ENCODE measurements at places on chromosomes 1 and 21. TPM values are rescaled to one million over a fixed set of nuclear protein-coding genes. Genes with fewer than 3 reads are reported as not detected.

Gene LYPD8
- not detected for polyA plus RNA-seq

Gene SLC6A9
- polyA plus RNA-seq: 0.65 TPM

DNA sequence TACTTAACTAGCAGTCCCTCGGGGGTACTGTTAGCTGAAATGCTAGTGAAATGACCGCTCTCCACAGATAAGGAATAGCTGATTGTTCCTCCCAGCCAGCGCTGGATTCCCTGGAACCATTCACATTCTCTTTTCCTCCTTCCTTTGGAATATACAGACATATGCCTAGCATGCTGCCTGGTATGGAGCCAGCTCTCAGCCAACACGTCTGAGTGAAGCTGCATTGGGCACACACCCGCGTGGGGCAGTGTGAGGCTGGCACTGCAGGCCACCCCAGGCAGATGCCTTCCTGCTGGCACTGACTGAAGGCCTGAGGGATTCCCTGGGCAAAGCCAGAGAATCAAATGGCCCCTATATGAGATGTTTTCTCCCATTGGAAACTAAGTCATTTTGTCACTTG is 66.7 kb downstream of the TLR5 start:
- no peak overlapping the region for H3K4me3 ChIP-seq
- H3K4me1 ChIP-seq: no peaks in the 10 kb centered on the region
- H3K27me3 ChIP-seq: peaks cover 11% of the 10 kb centered on the region
- H3K27ac ChIP-seq: no peak overlapping the region
- H3K36me3 ChIP-seq: no peaks in the 10 kb centered on the region

- no peaks in the 10 kb centered on the region for H3K4me1 ChIP-seq
- DNase-seq: no peak
- H3K36me3 ChIP-seq: no peaks in the 10 kb centered on the region
- no peak overlapping the region for H3K4me3 ChIP-seq
- no peaks in the 10 kb centered on the region for H3K27me3 ChIP-seq
- no peak overlapping the region for H3K27ac ChIP-seq
Measured at GRCh38 chr1:76835203-76835602, 32.1 kb upstream of the ST6GALNAC5 start.

Gene GLMP
- polyA plus RNA-seq: 10.2 TPM

Gene RCOR3
- 42.7 TPM for polyA plus RNA-seq

DNA sequence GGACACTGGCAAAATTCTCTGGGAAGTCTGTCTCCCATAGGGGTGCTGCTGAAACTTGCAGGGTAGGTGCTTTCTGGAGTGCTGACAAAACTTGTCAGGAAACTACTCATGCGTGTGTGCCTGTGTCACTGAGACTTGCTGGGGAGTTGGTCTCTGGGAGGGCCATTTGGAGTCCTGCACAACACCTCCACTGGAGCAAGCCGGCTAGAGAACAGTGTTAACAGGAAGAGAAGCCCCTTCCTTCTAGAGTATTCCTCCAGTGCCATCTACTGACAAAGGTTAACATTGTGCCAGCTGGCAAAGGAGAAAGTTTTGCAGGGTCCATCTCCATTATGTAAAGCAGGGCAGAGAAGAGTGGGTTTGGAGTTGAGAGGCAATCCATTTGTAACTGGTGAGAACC is 30.0 kb downstream of the ZMYM4 start:
- no peak overlapping the region for H3K27ac ChIP-seq
- peaks cover 4% of the 10 kb centered on the region for H3K4me1 ChIP-seq
- H3K4me3 ChIP-seq: no peak overlapping the region
- H3K27me3 ChIP-seq: no peaks in the 10 kb centered on the region

- no peaks in the 10 kb centered on the region for H3K27me3 ChIP-seq
- no peaks in the 10 kb centered on the region for H3K4me1 ChIP-seq
- H3K27ac ChIP-seq: no peak overlapping the region
- no peak overlapping the region for H3K4me3 ChIP-seq
- no peak for DNase-seq
Measured at GRCh38 chr1:153428791-153429190, 12.5 kb downstream of the S100A7A start.

Gene SLC25A34
- 4.6 TPM for polyA plus RNA-seq

DNA sequence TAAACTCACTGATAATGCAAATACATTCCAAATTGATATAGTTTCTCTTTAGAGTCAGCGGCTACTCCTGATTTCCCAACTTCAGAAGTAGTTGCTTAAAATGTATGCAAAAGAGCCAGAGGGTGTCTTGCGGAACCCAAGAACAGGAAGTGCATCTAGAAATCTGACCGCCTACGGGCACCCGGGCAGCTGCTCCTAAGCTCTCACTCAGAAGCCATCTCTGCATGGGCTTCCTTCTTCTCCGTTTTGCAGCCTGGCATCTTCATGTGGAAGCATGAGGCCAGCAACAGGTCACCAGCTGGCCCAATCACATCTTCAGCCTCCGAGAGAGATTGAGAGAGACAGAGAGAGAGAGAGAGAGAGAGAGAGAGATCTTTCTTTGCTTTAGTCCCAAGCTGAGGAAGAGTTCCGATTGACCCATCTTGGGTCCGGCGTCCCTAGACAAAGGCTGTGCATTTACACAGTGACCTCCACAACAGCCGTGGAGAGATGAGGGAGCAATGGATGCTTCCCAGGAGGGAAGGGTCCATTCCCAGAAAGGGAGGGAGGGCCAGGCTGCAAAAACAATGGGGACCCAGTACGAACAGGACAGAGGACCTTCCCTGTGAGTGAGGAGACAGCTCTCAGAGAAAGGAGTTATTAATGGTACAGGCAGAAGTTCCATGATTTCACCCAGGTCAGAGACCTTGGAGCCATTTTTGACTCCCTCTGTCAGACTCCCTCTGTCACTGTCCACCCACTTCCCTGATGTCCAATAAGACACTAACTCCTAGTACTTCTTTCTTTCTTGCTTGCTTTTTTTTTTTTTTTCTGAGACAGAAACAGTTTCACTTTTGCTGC is 28.2 kb upstream of the SLC30A1 start:
- peak overlapping the region; percentile 82 for H3K4me3 ChIP-seq
- no peaks in the 10 kb centered on the region for H3K36me3 ChIP-seq
- DNase-seq: peak; percentile 75
- H3K4me1 ChIP-seq: peaks cover 18% of the 10 kb centered on the region
- H3K27ac ChIP-seq: peak overlapping the region; percentile 36

Gene OR2G6
- polyA plus RNA-seq: 0.03 TPM

Gene PEAR1
- 0.03 TPM for polyA plus RNA-seq

GRCh38 chr1:70907563-70908310 is 139.9 kb downstream of the PTGER3 start:
- no peak for DNase-seq
- no peaks in the 10 kb centered on the region for H3K36me3 ChIP-seq
- no peaks in the 10 kb centered on the region for H3K27me3 ChIP-seq
- H3K4me3 ChIP-seq: no peak overlapping the region
- H3K27ac ChIP-seq: no peak overlapping the region

Gene AGT
- polyA plus RNA-seq: not detected

Gene TEX38
- not detected for polyA plus RNA-seq

- no peak for DNase-seq
- H3K4me1 ChIP-seq: peaks cover 6% of the 10 kb centered on the region
- H3K27ac ChIP-seq: peak overlapping the region; percentile 20
- no peak overlapping the region for H3K4me3 ChIP-seq
- H3K36me3 ChIP-seq: peaks cover 45% of the 10 kb centered on the region
Measured at GRCh38 chr1:205715628-205716027, 34.4 kb downstream of the NUCKS1 start.

Gene PAPPA2
- 0.01 TPM for polyA plus RNA-seq

GRCh38 chr1:28592321-28593071 is 431 bp downstream of the RAB42 start:
- peak overlapping the region; percentile 63 for H3K4me3 ChIP-seq
- H3K4me1 ChIP-seq: peaks cover 4% of the 10 kb centered on the region
- no peaks in the 10 kb centered on the region for H3K36me3 ChIP-seq

GRCh38 chr1:246301553-246302250 is 205.4 kb downstream of the SMYD3 start:
- no peaks in the 10 kb centered on the region for H3K36me3 ChIP-seq
- no peaks in the 10 kb centered on the region for H3K4me1 ChIP-seq
- no peaks in the 10 kb centered on the region for H3K27me3 ChIP-seq
- no peak overlapping the region for H3K4me3 ChIP-seq

DNA sequence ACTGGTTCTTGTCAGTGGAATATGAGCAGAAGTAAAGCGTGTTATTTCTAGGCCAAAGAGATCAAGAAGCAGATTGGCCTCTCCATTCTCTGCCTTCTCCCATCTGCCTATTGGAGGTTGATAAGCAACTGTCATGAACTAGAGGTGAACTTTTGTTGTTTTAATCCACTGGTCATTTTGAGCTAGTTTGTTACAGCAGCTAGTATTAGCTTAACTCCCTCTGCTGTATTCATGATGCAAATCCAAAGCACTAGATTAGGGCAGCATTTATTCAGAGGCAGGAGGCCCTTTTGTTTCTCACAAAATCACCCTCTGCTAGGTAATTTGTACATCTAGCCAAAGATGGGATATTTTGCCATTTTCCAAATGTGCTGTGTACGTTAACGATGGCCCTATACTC is 97.3 kb upstream of the DPT start:
- no peak overlapping the region for H3K4me3 ChIP-seq
- H3K36me3 ChIP-seq: no peaks in the 10 kb centered on the region
- H3K27ac ChIP-seq: no peak overlapping the region
- no peaks in the 10 kb centered on the region for H3K4me1 ChIP-seq

DNA sequence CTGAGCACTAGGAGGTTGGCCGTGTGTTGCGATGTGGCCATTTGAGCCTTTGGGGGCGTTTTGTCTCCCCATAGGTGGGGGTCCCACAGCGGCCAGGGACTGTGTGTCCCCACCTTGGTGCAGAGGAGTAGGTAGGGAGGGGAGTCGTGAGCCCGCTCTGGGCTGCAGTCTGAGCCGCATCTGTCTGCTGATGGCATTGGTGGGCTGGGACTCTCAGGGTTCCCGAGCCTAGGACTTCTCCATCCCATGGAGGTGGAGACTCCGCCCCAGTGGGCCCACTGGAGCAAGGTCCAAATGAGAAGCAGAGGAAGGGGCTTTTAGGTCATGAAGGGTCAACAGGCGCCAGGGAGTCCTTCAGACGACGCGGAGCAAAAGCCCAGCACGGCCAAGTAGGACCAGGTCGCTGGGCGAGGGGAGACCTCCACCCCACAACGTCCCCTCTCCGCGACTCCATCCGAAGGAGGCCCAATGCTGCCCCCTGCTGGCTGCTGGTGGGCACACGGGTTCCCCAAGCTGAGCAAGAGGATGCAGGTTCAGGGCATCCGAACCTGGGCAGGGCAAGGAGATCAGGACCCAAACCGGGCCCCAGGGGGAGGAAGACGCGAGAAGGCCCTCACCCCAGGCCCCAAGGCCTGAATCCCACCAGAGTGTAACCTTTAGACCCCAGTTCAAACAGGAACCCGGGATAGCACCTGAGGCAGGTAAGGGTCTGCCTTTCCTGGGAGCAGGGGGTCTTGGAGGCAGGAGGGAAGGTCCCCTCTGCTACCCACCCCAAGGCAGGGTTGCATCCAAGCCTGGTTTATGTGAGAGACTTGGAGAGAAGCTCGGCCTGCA is 14.9 kb downstream of the TTC34 start:
- H3K4me3 ChIP-seq: no peak overlapping the region
- no peaks in the 10 kb centered on the region for H3K36me3 ChIP-seq
- no peaks in the 10 kb centered on the region for H3K4me1 ChIP-seq

GRCh38 chr1:184593597-184593996 is 161.1 kb downstream of the EDEM3 start:
- no peak overlapping the region for H3K27ac ChIP-seq
- no peak for DNase-seq
- no peak overlapping the region for H3K4me3 ChIP-seq
- no peaks in the 10 kb centered on the region for H3K27me3 ChIP-seq

DNA sequence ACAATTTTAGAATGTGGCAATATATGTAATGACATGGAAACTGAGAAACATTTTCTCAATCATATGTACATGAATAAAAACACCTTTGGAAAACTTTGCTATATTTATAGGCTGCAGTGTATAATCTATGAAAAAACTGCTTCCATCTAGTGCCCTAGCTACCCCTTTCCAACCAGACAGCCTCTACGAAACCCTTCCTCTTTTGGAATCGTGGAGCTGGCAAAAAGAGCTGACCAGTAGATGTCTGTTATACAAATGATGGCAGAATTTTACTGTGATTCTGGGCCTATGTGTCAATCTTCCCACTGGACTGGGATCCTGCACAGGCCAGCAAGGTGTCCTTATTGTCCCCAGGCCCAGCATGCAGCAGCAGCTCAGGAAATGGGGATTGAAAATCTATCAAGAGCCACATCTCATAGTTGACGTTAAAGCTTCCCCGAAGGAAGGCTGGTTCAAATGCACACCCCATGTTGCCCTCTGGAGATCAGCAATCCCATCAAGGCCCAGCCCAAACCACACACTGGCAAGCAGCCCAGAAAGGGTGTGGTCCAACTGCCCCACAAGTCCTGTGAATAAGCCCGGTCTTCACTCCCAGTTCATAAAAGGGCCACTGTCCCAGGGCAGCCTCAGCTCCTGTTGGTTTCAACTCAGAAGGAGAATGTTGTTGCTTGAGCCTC is 8.8 kb upstream of the FAM20B start:
- H3K36me3 ChIP-seq: no peaks in the 10 kb centered on the region
- H3K4me1 ChIP-seq: no peaks in the 10 kb centered on the region
- DNase-seq: no peak
- H3K27ac ChIP-seq: no peak overlapping the region
- H3K4me3 ChIP-seq: no peak overlapping the region

Gene EPHA10
- 0.94 TPM for polyA plus RNA-seq

DNA sequence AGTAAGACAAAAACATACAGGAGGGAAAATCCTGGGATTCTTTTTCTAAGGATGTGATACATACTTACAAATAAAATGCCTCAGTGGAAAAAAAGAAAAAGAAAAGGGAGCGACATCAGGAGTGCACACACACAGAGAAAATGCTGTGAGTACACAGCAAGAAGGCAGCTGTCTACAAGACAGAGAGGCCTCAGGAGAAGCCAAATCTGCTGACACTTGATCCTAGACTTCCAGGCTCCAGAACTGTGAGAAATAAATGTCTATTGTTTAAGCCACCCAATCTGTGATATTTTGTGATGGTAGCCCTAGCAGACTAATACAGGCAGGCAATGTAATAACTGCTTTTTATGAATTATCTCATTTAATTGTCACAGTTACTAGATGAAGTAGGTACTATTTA is 17.0 kb upstream of the TRIM45 start:
- no peak overlapping the region for H3K27ac ChIP-seq
- DNase-seq: no peak
- no peaks in the 10 kb centered on the region for H3K36me3 ChIP-seq
- H3K4me3 ChIP-seq: no peak overlapping the region

Gene COL8A2
- polyA plus RNA-seq: not detected

Gene FCRL6
- 0.81 TPM for polyA plus RNA-seq

- no peaks in the 10 kb centered on the region for H3K36me3 ChIP-seq
- DNase-seq: no peak
- H3K4me1 ChIP-seq: no peaks in the 10 kb centered on the region
- H3K4me3 ChIP-seq: no peak overlapping the region
- no peaks in the 10 kb centered on the region for H3K27me3 ChIP-seq
Measured at GRCh38 chr1:64645735-64646134, 99.1 kb upstream of the RAVER2 start.

DNA sequence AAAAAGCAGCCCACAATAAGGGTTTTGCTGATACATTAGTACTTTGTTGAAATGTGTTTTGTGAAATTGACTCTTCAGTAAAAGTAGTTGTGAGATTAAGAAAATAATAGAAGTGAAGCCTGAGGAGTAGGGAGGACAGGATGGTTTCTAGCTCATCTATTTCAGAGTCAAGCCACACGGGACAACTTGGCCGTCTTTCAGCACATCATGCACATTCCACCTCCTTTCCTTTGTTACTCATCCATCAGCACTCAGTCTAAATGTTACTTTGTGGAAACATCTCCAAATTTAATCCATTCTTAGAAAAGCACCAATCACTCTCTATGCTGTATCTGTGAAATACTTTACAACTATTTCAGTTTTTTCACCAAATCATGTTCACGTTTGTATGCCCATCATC is 223.3 kb downstream of the FGGY start:
- H3K36me3 ChIP-seq: no peaks in the 10 kb centered on the region
- no peak overlapping the region for H3K27ac ChIP-seq
- no peaks in the 10 kb centered on the region for H3K4me1 ChIP-seq
- H3K27me3 ChIP-seq: no peaks in the 10 kb centered on the region
- DNase-seq: no peak

All from B cell (primary cell).